ENCODE measurements at places on chromosomes 1 and 21.

GRCh38 chr1:18823438-18823837 lies 36.0 kb downstream of the TAS1R2 start:
- DNase-seq, result no peak

- DNase-seq, result no peak
These were observed 173.6 kb downstream of the COP1 start for GRCh38 chr1:176033474-176033873.

- no peak for DNase-seq
These were observed 17.4 kb downstream of the CNN3 start for GRCh38 chr1:94909486-94909885.

DNA sequence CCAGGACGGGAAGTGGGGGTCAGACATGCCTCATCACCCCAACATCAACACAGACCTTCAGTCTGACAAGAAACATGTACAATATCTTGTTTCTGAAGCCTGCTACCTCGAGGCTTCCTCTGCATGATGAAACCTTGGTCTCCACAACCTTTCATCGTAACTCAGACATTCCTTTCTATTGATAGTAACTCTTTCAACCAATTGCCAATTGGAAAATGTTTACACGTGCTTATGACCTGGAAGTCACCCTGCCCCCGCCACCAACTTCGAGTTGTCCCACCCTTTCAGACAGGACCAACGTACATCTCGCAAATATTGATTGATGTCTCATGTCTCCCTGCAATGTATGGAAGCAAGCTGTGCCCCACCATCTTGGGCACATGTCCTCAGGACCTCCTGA lies 159.5 kb downstream of the ETS2 start:
- DNase-seq, result no peak

- no peak for DNase-seq
These were observed 645 bp downstream of the ATP6V0B start for GRCh38 chr1:43975249-43975961.

DNA sequence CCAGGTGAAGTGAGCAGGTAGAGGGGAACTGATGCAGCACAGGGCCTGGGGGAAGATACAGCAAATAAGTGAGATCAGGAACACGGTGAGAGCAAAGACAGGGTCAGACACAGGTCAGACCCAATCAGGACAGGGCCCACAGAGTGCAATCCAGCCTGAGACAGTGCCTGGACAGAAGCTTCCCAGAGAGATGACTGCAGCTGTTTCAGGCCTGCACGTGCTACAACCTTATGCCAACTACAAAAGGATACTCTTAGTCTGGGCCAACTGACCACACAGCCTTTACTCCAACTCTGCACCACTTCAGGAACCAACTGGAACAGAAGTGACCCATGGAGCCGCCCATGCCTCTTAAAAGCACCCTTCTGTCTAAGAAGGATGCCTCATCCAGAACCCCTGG lies 228.0 kb downstream of the TOMM20 start:
- no peak for DNase-seq

- no peak for DNase-seq
These were observed 12.8 kb downstream of the TNNI3K start for GRCh38 chr1:74247881-74248528.

- DNase-seq, result no peak
These were observed 106.6 kb downstream of the DUSP10 start for GRCh38 chr1:221635305-221635704.

DNA sequence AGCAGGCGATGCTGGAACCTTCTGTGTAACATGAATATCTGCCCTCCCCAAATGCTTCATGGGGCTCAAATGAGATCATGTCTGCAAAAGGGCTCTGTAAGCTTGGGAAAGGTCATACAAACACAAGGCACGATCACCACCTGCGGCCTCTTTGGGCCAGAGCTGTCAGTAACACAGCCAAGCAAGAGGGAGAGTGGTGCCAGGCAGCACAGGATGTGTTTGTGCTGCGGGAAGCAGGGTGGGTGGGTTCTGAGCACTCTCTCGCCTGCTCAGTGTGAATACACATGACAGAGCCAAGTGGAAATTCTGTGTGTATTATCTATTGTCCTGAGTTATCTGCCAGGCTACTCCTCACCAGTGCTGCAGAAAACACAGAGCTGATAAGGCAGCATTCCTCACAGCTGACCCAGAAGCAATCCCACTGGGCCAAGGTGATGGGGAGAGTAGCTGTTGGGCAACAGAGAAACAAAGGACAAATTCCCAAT lies 101.2 kb downstream of the LAMC2 start:
- no peak for DNase-seq

DNA sequence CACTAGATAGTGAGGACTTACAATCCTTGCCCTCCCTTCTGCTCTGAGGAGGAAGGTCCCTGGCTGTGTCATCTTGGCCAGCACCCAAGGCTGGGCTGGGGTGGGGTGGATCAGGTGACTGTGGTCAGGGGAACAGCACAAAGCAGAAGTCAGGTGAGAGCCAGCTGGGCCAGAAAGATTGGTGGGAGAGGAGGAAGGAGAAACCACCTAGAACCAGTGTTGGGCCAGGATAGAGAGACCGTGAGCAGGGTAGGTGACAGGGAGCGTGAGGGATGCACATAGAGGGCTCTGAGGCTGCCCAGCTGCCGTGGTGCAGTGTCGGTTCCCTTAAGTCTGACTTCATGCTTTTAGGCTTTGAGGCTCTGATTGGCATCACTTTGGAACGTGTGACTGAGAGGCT lies 22.7 kb downstream of the NCF2 start:
- DNase-seq, result peak; percentile 45

DNA sequence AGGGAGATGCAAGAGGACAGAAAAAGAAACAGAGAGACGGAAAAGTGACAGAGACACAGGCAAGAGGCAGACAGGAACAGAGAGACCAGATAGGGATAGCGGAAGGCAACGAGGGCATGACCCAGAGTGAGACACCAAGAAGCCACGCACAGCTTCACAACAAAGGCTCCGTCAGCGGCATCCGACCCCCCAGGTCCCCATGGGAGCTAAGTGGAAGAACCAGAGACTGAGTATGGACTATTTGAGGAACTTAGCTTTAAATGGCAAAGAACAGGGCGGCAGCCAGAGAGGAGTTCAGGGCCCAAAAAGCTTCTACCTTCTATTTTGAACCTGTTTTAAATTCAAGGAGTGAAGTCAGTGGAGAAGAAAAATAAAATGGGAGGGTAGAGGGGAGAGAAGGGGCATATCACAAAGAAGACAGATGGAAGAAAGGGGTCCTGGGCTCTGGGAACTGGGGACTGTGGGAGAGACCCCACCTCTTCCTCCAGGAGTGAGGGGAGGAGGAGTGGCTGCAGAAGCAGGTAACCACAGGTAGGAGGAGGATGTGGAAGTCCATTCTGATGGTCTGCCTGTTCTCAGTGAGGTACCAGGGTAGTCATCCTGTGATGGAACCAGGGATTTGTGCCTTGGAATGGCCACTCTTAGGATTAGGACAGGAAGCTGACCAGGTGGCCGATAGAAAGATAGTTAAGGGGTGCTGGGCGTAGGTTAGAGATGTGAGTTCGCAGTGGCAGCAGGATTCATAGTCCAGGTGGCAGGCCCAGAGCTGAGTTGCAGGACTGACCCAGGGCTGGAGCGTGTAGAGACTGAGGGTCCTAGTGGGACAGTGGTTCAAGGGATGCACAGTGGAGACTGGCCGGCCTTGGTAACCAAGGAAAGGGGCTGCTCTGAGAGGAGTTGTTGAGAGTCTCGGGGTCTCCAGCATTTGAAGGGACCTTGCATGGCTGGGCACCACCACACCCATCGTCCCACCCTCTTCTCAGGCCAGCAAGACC lies 37.7 kb downstream of the CSMD2 start:
- no peak for DNase-seq

- DNase-seq, result no peak
These were observed 40.3 kb upstream of the LRRC8B start for GRCh38 chr1:89484092-89485038.

DNA sequence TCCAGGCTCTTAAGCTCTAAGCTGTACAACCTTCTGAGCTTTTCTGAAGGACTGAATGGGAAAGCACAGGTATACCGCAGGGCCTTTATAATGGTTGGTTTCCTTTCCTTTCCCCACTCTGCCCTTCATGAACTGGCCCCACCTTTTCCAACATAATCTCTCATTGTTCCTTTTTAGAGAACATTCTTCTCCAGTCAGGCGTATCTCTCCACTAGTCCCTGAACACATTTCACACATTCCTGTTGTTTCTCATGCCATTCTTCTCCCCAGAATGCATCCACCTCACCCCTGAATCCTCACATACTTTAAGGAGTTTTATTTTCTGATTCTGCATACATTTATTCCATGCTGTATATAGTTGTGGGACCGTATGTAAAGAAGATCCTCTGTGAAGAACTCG lies 41.3 kb downstream of the PGM1 start:
- no peak for DNase-seq

DNA sequence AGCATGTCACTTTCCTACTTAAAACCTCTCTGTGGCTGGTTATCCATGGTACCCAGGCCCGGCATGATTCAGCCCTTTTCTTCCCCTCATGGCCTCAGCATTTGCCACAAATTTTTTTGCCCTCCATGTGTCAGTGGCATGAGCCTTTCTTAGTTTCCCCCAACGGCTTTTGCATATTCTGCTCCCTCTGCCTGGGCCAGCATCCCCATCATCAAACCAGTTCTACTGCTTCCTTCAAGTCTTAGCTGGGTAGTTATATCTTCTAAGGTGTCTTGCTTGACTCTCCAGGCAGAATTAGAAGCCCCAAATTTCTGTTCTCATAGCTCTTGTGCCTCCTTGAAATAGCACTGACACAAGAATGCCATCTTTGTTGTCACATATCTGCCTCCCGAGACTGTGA lies 127.9 kb downstream of the ELAVL4 start:
- no peak for DNase-seq

- DNase-seq, result no peak
These were observed 178.7 kb downstream of the DNM3 start for GRCh38 chr1:172019976-172020375.

GRCh38 chr1:185444676-185445075 lies 127.6 kb upstream of the IVNS1ABP start:
- DNase-seq, result no peak

DNA sequence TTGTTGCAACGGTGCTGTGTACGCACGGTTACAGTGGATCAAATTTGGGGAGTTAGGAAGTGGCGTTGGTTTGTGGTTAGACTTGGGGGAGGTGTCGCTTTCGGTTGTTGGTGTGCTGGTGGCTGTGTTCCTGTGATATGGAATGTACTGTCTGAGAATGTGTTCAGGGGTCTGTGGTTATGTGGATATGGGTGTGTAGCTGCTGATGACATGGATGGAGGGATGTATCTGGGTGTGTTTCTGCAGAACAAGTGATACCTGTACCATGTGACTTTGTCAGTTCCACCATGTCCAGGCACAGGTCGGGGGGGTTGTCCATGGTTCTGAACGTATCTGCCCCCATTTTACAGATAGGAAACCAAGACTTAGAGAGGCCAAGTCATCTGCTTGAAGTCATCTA lies 22.7 kb downstream of the PAX7 start:
- no peak for DNase-seq

GRCh38 chr21:35400233-35400939 lies 351.3 kb upstream of the RUNX1 start:
- DNase-seq, result peak; percentile 88

- no peak for DNase-seq
These were observed 22.3 kb downstream of the MECR start for GRCh38 chr1:29208442-29208841.

DNA sequence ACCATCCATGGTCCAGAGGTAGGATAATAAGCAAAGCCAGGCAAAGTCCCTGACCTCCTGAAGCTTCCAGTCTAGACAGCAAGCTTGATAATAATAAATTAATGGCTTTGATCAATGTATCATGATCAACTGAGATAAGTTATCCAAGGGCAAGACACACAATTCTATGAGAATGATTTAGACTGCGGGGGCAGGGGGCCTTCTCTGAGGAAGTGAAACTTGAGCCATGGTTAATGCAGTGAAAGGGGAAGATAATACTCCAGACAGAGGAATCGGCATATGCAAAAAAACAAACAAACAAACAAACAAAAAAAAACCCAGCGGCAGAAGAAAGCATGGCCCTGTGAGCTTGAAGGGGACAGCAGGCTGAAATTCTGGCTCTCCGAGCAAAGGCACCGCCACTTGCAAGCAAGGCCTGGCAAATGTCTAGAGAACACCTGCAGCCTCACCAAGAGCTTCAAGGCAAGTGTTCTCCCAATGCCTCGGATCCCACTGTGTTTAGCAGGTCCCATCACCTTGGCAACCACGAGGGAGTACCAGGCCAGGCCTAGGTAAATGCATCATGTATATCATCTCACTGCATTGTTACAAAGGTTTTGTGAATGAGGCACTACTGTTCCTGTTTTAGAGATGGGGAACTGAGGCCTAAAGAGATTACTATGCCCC lies 24.9 kb downstream of the CSMD2 start:
- DNase-seq, result no peak

DNA sequence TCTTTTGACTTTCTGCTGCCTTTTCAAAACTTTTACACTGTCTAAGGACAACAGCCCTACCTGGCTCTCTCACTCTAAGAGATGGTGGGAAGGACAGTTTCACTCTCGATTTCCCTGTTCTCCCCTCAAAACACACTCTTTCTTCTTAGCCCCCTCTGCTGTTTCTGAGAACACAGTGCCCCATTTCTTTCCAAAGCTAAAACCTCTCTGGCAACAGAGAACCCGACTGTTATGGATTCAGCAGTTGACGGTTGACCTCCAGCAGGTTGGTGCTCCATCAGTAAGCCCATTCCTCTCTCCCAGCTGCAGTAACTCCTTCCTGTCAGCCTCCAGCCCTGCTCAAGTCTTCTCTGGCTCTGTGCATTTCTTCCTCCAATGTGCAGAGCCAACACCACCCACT lies 88.2 kb upstream of the ABCD3 start:
- DNase-seq, result no peak

GRCh38 chr1:234520908-234521817 lies 42.2 kb upstream of the TARBP1 start:
- no peak for DNase-seq

DNA sequence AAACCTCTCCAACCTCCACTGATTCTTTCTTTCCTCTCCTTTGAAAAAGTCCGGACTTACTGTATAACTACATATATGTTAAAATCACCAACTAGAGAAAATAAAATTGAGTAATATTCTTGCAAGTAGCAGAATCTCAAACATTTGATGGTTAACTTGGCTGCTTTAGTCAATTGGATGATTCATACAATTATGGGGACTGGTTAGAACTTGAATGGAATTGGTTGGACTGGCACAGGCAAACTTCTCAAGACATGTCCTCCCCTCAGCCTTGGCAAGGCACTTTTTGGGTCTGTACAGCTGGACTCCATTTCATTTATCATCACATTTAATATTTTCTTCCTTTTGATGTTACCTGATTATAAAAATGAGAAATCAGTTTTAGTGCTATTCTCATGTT lies 6.5 kb downstream of the WLS start:
- no peak for DNase-seq

GRCh38 chr1:45895406-45895805 lies 92.0 kb downstream of the MAST2 start:
- no peak for DNase-seq
